ENCODE measurements at places on chromosomes 12 and 14. TPM values are rescaled to one million over a fixed set of nuclear protein-coding genes. Genes with fewer than 3 reads are reported as not detected.

GRCh38 chr12:14784471-14784870, 18.8 kb downstream of the WBP11 start:
- H3K4me3 ChIP-seq: no peak overlapping the region
- no peaks in the 10 kb centered on the region for H3K4me1 ChIP-seq
- no peak overlapping the region for H3K27ac ChIP-seq
- no peak for DNase-seq
- peaks cover 52% of the 10 kb centered on the region for H3K36me3 ChIP-seq

GRCh38 chr12:30696103-30696408, 387 bp upstream of the IPO8 start:
- H3K4me3 ChIP-seq: peak overlapping the region; percentile 79
- no peak for DNase-seq
- no peaks in the 10 kb centered on the region for H3K27me3 ChIP-seq
- peaks cover 15% of the 10 kb centered on the region for H3K4me1 ChIP-seq

DNAJC22 gene
- total RNA-seq: 6.3 TPM

- no peaks in the 10 kb centered on the region for H3K4me1 ChIP-seq
- no peaks in the 10 kb centered on the region for H3K27me3 ChIP-seq
- no peak overlapping the region for H3K27ac ChIP-seq
- no peaks in the 10 kb centered on the region for H3K36me3 ChIP-seq
Observed at GRCh38 chr12:99386907-99387306, 260.6 kb upstream of the GARIN6 start.

PARP11 gene
- total RNA-seq: 1.9 TPM

RHOJ gene
- total RNA-seq: 0.32 TPM

IL26 gene
- not detected for total RNA-seq

ERBB3 gene
- not detected for total RNA-seq

DNA sequence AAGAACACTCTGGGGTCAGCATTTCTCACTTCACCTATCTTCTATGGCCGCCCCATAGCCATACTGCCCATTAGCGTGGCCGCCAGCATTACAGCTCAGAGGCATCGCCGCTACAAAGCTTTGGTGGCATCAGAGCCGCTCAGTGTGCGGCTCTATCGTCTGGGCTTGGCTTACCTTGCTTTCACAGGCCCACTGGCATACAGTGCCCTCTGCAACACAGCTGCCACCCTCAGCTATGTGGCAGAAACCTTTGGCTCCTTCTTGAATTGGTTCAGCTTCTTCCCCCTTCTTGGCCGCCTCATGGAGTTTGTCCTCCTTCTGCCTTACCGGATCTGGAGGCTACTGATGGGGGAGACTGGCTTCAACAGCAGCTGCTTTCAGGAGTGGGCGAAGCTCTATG, 2.6 kb downstream of the DNAJC22 start:
- H3K36me3 ChIP-seq: no peaks in the 10 kb centered on the region
- no peak overlapping the region for H3K4me3 ChIP-seq
- DNase-seq: no peak
- peaks cover 26% of the 10 kb centered on the region for H3K27me3 ChIP-seq
- peaks cover 48% of the 10 kb centered on the region for H3K4me1 ChIP-seq

DNA sequence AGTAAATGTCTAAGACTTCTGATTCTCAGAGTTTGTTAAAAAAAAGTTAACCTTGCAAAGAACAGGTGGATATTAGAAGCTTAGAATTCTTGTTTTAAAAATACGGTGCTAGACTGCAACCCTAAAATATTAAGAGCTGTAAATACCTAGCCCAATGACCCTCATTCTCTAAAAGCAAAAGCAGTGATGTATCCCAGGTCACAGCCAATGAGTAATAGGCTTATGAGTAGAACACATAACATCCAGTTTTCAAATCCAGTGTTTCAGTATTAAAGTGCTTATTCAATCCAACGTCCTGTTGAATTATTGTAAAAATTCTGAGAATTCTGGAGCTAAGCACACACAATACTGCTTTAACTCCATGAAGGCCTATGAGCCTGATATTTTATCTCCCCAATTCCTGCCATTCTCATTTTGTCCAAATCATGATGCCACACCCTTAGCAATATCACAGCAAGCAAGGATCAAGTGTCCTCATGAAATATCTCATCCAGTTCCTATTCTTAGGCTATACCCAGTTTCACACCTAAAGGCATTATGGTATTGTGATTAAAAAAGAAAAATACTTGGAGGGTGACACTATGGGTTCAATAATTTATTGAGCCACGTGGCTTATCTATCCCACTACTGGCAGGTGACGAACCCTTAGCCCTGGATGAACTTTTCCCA, 15.3 kb upstream of the ARID4A start:
- no peaks in the 10 kb centered on the region for H3K27me3 ChIP-seq
- peaks cover 14% of the 10 kb centered on the region for H3K4me1 ChIP-seq
- no peak overlapping the region for H3K4me3 ChIP-seq
- H3K36me3 ChIP-seq: peaks cover 77% of the 10 kb centered on the region
- DNase-seq: no peak

All from SJSA1 (cell line).